ENCODE measurements at places on chromosomes 1 and 21.

- no peak for DNase-seq
Measured at GRCh38 chr1:182059936-182060335, 1.6 kb downstream of the ZNF648 start.

GRCh38 chr1:167750641-167751040 is 28.9 kb downstream of the MPZL1 start:
- DNase-seq: no peak

DNA sequence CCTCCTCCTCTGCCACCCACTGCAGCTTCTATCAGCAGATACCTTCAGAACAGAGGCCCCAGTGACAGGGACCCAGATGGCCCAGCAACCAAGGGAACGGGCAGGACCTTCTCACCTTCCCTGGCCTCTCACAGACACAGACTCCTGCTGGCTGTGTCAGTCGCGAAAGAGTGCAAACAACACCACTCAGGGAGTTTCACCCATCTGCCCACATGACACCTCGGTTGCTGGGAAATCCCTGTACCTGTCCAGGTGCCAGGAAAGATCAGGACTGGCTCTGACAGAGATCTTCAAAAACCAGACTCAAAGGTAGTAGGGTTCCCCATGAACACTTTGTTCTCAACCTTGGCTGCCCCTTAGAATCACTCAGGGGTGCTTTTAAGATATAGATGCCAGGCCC is 83.5 kb upstream of the HIVEP3 start:
- DNase-seq: no peak

DNA sequence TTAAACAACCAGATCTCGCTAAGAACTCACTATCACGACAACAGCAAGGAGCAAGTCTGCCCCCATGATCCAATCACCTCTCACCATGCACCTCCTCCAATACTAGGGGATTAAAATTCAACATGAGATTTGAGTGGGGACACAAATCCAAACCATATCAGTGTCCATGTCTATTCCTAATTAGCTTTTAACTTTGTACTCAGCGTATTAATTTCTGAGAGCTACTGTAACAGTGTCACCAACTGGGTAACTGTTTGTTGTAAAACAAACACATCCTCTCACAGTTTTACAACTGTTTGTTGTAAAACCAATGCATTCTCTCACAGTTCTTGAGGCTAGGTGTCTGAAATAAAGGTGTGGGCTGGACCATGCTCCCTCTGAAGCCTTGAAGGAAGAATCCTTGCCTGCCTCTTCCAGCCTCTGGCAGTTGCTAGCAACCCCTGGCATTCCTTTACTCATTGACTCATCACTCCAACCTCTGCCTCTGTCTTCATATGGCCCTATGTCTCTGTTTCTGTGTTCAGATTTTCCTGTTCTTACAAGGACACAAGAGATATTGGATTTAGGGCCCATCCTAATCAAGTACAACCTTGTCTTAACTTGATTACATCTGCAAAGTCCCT is 121.2 kb downstream of the LTN1 start:
- no peak for DNase-seq

DNA sequence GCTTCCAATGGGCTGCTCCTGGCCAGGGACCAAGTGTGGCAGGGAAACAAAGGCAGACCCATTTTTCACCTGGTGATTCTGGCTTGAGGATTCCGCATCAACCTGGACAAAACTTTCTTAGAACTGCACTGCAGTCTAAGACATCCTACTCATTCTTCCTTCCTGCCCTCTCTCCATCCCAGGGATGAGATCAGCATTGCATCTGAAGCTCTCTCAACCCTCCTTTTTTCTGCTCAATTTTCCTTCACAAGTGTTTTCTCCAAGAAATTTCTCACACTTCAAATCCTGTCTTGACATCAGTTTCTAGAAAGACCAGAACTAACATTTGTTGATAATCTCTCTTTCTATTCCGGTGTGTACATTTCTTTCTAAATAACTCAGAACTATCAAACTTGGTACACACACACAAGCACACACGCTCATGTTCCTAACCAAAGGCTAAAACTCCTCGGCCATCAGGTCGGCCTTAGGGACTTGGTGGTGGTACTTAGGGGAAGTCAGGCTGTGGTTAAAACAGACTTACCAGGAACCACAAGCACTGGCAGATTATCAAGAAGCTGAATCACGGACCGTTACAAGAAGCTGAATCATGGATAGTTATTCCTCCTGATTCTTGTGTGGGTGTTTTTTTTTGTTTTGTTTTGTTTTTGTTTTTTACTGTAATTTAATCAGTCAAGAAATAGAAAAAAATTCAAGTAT is 21.0 kb upstream of the CXADR start:
- no peak for DNase-seq

DNA sequence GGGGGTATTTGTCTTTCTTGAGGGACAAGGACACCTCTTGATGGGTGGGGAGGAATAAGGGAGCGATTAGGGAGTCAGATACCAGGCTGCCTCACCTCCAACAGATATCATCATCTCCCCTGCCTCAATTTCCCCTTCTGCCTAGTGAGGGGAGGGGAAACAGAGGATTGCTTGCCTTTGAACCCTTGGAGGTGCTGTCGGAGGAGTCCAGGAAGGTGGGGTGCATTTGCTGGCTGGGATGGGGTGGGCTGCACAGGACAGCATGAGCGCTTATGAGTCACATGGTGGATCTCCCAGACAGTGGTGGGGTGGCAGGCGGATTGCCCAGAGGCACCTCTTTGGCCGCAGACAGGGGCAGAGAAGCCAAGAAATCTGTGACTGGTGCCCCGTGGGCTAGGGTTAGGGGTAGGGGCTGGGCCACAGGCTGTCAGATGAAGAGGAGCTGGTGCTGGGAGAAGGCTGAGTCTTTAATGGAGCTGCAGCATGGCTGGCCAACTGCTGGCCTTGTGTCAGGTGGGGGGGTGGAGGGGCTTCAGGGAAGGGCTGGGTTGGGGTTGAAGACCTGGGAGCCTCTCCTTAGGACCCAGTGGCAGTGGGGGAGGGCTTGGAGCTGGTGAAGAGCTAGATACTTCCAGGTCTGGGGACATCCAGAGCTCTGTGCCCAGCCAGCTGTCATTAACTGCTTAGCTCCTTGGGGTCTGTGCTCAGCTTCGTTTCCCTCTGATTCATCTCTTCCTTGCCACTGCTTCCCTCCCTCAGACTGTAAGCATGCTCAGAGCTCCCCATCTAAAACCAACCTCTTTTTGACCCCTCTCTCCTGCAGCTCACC is 7.0 kb upstream of the ADORA1 start:
- DNase-seq: no peak

GRCh38 chr21:45443595-45444181 is 38.7 kb downstream of the COL18A1 start:
- no peak for DNase-seq

- no peak for DNase-seq
Measured at GRCh38 chr1:43455213-43455889, 1.6 kb upstream of the HYI start.

DNA sequence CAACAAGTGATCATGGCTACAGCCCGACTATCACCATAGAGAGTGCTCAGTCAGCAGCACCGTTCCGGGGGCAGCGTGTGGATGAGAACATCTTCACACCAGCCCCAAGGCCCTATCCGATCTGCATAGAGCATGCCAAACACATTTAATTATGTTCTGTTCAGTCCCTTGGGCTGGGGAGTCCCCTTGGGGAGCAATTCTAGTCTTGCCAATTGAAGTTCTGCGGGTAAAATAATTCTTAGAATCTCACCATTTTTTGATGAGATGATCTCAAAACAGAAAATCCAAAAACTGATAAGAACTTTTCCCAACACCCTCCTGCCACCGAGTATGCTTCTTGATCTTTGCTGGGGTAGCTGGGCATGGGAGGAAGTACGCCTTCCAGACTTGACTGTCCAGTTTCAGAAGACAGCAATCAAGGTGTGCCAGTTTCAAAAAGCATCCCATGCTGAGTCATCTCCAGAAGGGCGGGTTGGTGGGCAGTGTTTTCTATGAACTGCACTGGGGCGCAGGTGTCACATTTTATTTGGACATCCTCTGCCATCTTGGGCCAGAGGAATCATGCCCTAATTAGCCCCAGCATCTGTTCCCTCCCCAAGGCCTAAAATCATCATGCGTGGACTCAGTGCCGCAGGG is 20.8 kb upstream of the PTPRF start:
- DNase-seq: no peak

GRCh38 chr1:56345831-56346230 is 233.5 kb downstream of the PLPP3 start:
- DNase-seq: no peak

DNA sequence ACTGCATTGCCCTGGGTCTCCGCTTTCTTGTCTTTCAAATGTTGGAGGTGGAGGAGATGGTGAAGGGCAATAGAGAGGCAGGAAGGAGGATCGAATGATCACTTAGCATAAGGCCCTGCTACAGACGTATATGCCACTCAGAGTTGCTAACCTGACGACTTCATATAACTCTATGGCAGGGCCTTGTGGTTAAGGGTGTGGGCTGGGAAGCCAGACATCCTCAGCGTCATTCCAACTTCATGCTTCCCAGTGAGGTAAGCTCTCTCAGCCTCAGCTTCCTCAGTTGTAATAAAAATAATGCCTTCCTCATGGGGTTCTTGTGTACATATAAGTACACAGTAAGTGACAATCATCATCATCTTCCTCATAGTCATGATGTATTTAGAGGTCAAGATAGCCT is 54.6 kb downstream of the CASQ2 start:
- no peak for DNase-seq

DNA sequence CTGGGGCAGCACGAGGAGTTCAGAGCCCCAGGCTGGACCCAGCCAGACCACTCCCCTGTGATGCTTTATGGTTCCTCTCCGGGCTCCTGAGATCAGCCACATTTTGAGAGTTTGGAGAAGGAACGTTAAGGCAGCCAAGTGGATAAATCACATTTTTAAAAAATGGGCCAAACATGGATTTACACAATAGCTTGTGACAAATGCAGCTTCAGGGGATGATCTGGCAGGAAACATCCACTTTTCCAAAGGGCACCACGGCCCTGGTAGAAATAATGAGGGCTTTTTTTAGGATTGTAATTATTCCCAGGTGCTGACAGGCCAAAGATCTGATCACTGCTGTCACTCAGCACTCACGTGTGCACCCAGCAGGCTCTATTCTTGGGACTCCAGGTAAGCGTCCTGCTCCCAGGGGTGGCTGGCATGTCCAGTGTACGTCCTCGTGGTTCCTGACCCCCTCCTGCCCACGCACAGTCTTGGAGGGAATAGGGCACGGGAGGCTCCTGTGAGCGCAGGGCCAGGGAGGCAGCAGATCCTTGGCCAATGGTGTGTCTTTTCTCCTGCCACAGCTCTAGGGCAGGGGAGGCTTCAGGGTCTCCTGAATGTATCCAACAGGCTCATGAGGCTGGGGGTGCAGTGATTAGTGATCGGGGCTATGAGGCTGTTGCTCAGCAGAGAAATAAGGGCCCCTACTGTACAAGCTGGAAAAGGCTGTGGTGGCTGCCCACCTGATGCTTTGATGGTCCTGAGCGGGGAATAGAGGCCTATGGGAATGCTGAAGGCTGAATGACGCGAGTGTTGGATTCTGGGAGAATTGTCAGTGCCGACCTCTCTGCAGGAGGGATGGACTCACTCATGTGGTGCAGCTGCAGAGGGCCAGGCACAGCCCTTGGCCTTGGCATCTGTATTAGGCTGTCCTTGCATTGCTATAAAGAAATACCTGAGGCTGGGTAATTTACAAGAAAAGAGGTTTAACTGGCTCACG is 415.7 kb downstream of the PTPRU start:
- no peak for DNase-seq

GRCh38 chr1:222042120-222042519 is 300.2 kb upstream of the DUSP10 start:
- no peak for DNase-seq

- DNase-seq: no peak
Measured at GRCh38 chr1:90621986-90622385, 95.1 kb downstream of the BARHL2 start.

GRCh38 chr1:30270461-30270860 is 452.9 kb downstream of the MATN1 start:
- DNase-seq: no peak

DNA sequence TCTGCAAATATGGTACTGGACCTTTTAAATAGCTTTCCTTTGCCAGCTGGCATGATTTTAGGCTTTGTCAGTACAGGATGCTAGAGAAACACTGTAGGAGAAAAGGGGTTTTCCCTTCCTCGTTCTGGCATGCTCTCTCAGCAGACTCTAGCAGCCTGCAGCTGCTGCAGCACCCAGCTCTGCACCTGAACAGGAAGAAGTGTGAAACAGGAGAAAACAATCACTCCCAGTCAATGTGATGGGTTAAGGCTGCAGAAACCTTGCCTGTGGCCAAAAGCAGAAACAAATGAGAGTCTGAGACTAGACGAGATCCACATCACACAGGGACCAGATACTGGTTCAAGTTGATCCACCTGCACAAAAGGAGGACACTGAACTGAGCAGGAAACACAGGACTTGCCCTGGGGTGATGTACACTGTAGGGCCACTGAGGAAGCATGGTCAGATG is 21.2 kb downstream of the OVGP1 start:
- DNase-seq: peak; percentile 10
